PC-9 (cell line): ENCODE measurements at places on chromosomes 7 and 10. TPM values are rescaled to one million over a fixed set of nuclear protein-coding genes. Genes with fewer than 3 reads are reported as not detected.

DNA sequence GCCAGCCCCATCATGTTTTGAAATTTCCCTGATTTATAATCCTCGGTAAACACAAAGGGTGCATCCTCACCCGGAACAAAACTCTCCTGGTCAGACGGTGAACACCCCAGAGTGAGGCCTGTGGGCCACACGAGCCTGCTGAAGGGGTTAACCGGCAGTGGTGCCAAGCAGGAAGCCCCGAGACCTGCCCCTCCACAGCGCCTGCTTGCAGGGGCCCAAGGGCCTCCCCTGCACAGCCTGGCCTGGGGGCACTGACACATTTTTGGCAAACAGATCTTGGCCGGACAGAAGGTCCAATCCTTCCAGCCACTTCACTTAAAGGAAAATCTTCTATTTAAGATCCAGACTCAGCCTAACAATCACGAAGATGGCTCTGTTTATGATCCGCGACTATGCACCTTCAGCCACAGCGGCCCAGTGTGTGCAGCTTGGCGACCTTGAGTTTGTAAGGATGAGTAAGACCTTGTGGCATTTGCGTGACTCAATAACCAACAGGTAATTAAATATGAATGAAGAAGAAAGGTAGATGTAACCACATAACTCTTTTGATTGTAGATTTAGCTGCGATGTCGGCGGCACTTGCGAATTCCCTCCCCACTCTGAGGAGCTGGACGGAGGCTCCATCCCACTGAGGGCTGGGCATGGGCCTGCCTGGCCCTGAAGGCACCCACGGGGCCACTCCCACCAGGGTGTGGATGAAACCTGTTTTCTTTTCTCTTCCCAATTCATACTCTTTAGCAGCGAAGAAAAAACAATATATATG lies 328.2 kb downstream of the DNAJB6 start:
- no peak for DNase-seq

- DNase-seq = no peak
Measured at GRCh38 chr10:75643944-75644692, 212.7 kb downstream of the LRMDA start.

- no peak for DNase-seq
Measured at GRCh38 chr7:155201325-155202087, 96.2 kb upstream of the INSIG1 start.

AMPH gene
- total RNA-seq = not detected in 2 replicates

GRCh38 chr7:90869335-90869734 lies 273.2 kb downstream of the CDK14 start:
- no peak for DNase-seq

LRRC18 gene
- total RNA-seq = not detected in 2 replicates

GRCh38 chr7:71750290-71750689 lies 618.3 kb downstream of the GALNT17 start:
- no peak for DNase-seq

- DNase-seq = no peak
Measured at GRCh38 chr7:8214244-8214824, 47.6 kb downstream of the ICA1 start.

DNA sequence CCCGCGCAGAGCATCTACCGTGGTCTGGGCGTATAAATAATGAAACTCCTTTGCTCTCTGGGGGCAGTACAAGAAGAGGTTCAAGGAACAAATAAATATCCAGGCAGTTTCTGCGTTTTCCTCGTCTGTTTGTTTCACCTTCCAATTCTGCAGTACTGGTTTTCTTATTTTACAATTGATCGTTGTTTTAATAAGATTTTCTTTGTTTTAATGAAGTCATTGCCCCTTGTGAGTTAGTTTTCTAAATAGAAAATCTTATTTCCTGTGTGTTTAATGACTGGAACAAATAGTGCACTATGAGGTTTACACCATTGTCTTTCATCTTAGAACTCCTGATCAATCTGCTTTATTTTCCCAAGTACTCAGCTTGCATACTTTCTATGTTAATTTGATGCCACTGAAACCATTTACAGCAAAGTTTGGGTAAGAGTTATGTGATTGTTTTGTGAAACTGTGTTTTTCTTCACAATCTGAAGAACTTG lies 1.2 kb downstream of the PLEKHA1 start:
- DNase-seq = no peak

- no peak for DNase-seq
Measured at GRCh38 chr10:118430190-118430589, 88.1 kb upstream of the FAM204A start.

DNA sequence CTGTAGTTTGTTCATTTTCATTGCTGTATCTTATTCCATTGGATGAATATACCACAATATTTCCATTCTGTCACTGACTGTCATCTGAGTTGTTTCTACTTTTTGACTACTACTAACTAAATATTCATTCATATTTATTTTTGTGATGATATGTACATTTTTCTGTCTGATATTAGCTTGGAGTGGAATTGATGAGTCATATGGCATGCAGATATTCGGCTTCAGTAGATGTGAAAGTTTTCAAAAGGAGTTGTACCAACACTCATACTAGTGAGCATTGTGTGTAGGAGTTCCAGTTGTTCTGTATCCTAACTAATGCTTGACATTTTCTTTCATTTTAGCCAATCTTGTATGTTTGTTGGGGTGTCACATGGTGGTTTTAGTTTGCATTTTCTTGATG lies 7.7 kb downstream of the RUNDC3B start:
- DNase-seq = no peak

DNA sequence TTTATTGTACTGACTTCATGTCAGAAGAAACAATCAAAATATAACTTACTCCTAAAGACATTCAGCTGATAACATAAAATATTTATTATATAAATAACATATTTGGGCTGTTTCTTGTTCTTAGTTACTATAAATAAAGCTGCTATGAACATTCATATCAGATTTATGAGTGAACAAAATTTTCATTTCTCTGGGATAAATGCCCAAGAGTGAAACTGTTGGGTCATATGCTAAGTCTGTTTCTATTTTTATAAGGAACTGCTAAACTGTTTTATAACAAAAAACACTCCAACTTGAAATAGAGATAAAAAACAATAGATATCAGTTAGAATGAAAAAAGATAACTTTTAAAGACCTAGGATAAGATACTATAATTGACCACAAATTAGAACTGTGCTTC lies 26.5 kb upstream of the CC2D2B start:
- DNase-seq = no peak

APBB1IP gene
- not detected in 2 replicates for total RNA-seq

DNA sequence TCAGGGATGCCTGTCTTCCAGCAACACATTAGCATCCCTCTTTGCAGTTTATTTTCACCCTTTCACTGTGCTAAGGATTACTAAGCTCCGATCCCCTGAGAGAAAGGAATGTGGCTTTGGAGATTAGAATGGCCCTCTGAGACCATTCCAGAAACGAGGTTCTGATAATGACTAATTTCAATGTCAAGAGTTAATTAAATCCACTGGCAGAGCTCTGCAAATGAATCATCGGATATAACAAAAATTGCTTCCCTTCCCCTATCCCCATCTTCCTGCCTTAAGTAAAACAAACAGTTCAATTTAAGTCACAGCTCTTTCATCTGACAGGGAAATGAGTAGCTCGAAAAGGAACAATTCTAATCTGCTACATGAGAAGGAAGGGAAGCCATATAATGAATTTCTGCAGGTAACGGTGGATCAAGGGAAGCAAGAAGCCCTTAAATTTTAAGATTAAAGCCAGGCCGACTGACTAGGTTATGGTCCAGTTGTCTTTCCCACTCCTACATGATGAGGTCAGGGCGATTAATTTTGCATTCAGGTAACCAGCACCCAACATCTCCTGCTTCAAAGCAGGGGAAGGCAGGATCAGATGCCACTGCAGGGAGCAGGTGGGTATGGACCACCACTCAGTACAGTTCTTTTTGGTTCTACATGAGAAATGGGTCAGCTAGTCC lies 50.5 kb downstream of the MALSU1 start:
- DNase-seq = no peak

DNA sequence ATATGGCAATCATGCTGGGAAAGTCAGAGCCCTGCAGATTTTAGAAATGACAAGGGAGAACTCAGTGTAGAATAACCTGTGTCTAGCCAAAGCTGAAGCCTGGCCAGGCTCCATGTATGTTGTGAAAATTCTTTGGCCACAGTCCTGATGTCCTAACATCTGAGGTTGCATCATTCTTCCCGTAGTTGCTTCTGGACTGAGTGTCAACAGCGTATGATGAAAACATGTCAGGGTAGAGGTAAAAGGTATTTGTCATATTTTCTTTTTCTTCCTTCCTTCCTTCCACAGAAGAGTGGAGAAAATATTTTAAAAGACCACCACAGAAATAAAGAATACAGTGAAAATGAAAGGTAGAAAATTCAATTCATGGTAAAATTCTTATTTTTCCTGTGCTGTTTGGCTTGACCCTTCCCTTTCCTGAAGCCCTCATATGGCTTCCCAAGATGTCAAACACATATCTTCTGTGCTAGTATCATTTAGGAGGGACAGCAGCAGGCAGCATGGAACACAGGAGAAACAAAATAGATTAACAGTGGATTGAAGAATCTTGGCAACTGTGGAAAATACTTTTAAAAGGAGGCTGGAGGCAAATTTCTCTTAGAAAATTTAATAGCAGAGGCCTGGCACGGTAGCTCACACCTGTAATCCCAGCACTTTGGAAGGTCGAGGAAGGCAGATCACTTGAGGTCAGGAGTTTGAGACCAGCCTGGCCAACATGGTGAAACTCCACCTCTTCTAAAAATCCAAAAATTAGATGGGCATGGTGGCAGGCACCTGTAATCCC lies 18.9 kb upstream of the NRBF2 start:
- no peak for DNase-seq

GALNT17 gene
- not detected in 2 replicates for total RNA-seq

GRCh38 chr7:16918288-16918895 lies 36.6 kb upstream of the AGR3 start:
- DNase-seq = no peak

CALHM2 gene
- total RNA-seq = 46.3 and 54.1 TPM in 2 replicates

DKK1 gene
- total RNA-seq = 75.2 and 106 TPM in 2 replicates

DNA sequence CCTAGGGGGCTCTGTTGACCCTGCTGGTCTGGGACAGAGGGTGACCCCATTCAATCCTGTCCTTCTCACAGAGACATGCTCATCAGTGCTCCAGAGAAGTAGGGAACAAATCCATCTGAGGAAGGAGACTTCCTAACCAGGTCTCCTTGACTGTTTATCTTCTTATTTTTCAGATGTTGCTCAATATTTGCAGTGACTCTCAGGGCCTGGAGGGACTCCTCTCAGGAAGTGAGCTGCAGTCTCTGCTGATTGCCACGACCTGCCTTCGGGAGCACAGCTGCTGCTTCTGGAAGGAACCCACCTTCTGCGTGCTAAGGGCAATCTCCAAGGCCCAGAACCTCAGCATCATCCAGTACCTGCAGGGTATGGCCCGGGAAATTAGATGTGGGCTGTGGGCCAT lies 41.0 kb downstream of the WDFY4 start:
- DNase-seq = no peak

GRCh38 chr7:137342265-137342664 lies 1.3 kb downstream of the PTN start:
- DNase-seq = no peak

- DNase-seq = no peak
Measured at GRCh38 chr10:9823268-9823930, 1194.3 kb upstream of the CELF2 start.

DNA sequence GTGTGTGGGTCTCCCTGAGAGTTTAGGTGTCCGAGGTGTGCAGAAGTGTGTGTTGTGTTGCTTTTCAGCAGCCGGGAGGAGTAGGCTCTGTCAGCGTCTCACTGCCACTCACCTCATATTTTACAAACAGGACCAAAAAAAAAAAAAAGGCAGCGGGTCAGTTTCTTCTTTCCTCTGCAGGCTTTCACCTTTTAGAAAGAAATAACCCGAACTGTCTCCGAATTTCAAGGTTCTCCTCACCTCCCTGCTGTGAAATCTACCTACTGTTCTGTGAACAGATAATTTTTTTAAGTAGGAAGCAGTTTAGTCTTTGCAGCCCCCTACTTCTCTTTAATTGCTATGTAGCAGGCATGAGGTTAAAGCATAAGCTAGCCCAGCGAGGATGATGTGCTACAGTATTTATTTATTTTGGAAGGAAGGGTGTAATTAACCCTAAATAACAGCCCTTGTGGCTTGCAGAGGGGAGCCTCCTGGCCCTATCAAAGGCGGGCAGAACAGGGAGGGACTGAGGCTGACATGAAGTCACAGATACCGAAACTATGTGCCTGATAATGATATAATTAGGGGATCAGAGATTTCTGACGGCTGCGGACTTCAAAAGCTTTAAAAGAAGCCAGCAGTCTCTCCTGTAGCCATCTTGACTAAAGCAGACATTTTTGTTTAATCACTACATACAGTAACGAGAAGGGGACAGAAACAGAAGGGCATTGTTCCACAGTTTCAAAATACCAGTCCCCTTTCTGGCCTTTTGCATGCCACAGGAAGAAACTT lies 1.6 kb downstream of the BAMBI start:
- DNase-seq = no peak

DNA sequence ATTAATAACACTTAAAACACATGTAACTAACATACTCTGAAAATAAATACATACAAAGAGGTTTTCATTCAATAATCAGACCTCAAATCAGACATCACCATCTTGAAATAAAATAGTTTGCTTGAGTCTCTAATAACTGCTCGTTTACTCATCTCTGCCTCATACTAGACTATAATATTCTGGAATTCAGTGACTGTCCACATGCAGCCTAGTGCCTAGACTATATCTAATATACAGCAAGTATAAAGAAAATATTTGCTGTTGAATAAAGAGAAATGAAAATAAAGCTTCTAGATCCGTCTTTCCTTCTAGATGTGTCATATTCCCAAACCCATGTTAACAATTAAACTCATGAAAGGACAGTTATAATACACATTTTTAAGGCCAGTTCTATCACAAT lies 236.3 kb upstream of the LRRN3 start:
- no peak for DNase-seq

GRCh38 chr7:30082686-30083085 lies 52.1 kb upstream of the MTURN start:
- no peak for DNase-seq

DNA sequence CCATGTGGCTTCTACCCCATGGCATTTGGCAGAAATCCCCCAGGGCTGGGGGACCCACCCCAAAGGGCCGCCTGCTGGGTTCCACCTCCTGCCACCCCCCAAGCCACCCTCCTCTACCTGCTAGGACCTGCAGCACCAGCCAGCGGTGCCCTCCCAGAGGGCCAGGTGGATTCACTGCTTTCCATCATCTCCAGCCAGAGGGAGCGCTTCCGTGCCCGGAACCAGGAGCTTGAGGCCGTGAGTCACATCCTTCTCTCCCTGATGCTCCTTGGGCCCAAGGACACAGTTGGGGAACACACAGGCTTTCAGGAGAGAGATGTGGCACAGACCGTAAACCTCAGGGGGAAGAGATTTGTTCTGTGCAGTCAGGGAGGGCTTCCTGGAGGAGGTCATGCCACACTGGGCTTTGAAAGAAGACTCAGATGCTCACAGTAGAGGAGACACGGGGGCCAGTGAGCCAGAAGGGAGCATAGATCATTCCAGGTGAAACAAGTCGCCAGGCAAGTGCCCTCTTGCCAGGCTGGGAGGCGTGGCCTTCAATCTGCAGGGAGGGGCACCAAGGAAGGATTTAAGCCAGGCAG lies 11.5 kb upstream of the SH2B2 start:
- peak; percentile 22 for DNase-seq

DLX6 gene
- not detected in 2 replicates for total RNA-seq
